ENCODE measurements at places on chromosomes 11 and 22.

- DNase-seq, result no peak
Observed at GRCh38 chr11:48107188-48107704, 109.4 kb upstream of the OR4B1 start.

GRCh38 chr22:36544107-36544620 lies 15.2 kb upstream of the EIF3D start:
- DNase-seq, result no peak

DNA sequence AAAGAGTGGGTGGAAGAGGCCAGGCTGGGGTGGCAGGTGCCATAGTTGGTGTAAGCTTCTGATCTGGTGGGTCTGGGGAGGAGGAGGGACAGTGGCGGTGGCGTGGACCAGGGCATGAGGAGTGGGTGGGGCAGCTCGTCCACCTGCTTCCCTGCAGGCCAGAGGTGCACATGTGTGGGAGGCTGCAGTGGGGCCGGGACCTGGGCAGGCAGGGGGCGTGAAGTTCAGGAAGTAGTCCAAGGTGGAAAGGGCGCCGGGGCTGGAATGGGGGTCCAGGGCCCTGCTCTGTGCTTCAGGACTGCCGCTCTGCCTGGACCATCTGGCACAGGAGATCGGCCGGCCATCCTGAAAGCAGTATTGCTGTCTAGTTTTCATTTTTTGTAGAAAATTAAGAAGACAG lies 15.9 kb downstream of the RIBC2 start:
- DNase-seq, result no peak

DNA sequence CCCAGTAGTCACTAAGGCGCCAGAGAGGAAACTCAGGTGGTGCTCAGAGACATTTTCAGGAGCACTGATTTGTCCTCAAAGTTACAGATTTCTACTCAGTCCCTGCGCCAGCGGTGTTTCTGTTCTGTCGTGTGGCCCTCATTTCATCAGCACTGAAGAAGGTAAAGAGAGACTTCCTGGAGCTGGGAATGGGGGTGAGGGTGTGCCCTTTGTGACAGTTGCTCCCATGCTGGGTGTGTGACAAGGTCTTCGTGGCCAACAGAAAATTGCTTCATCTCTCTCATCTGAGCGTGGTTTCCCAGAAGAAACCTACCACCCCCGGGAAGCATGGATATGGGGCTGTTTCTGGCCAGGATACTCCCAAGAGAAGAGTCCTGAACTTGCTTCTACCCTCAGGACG lies 2.0 kb upstream of the PPARA start:
- no peak for DNase-seq

GRCh38 chr11:104918113-104918824 lies 20.0 kb upstream of the CASP12 start:
- DNase-seq, result peak; percentile 7

DNA sequence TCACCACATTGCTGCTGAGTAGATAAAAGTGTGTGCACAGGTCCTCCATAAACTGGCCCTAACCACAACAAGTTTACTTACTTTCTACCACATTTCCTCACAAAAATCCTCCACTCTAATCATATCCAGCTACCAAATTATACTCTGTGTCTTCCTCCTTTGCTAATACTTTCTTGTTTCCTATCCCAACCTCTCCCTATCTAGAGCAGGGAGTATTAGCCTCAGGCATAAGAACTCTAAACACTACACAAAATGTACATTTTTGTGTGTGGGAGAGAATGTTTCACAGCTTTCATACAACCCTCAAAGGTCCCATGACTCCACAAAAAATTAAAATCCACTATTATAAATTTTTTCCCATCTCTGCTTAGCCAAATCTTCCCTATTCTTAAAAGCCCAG lies 72.4 kb downstream of the ATG16L2 start:
- DNase-seq, result no peak

GRCh38 chr11:15976433-15977045 lies 379.8 kb downstream of the SOX6 start:
- DNase-seq, result no peak

- DNase-seq, result no peak
Observed at GRCh38 chr11:2803186-2804091, 82.1 kb downstream of the CDKN1C start.

DNA sequence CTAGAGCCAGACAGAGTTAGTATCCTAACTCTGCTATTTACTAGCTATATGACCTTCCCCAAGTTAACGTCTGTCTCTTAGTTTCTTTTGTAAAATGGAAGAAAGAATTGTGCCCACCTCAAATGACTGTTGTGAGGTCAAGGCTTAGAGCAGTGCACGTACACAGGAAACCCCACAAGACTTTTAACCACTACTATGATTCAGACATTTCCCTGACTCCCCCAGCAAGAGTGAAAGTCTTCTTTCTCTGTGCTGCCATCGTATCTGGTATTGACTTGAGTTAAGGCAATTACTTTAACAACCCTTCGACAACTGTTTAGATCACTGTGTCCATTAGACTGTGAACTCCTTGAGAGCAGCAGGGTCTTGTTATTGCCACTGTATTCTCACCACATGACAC lies 2.6 kb upstream of the OR52W1 start:
- DNase-seq, result no peak
